Heart left ventricle (tissue), 16 donors: ENCODE measurements at places on chromosomes 12 and 14. TPM values are rescaled to one million over a fixed set of nuclear protein-coding genes. Genes with fewer than 3 reads are reported as not detected.
A peak's percentile ranks its signal among the peaks of the same experiment; 100 is the strongest.

DNA sequence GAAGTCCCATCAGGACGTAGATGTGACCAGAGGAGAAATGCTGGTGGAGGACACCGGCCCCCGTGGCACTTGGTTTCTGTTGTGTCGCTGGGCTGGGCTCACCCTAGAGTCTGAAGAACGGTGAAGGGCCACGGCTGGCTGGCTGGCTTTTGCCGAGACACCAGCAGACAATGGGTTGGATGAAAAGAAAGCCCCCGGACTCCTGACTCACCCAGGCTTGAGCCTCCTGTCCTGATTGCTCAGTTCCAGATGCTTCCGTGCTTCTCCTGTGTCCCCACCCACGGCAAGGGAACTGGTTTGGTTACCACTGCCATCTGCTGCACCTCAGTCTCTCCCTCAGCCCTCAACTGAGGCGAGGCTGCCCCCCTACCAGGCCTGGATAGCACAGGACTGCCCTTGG is 10.4 kb upstream of the ENDOU start:
- peaks cover 72% of the 10 kb centered on the region for H3K4me1 ChIP-seq
- no peak overlapping the region for H3K4me3 ChIP-seq
- no peaks in the 10 kb centered on the region for H3K27me3 ChIP-seq
- no peaks in the 10 kb centered on the region for H3K36me3 ChIP-seq

- peaks cover 7% of the 10 kb centered on the region for H3K27me3 ChIP-seq
- no peaks in the 10 kb centered on the region for H3K36me3 ChIP-seq
- H3K27ac ChIP-seq = no peak overlapping the region
- no peak overlapping the region for H3K4me3 ChIP-seq
- no peaks in the 10 kb centered on the region for H3K4me1 ChIP-seq
These were observed 179.6 kb upstream of the MYL2 start for GRCh38 chr12:111100003-111100402.

DNA sequence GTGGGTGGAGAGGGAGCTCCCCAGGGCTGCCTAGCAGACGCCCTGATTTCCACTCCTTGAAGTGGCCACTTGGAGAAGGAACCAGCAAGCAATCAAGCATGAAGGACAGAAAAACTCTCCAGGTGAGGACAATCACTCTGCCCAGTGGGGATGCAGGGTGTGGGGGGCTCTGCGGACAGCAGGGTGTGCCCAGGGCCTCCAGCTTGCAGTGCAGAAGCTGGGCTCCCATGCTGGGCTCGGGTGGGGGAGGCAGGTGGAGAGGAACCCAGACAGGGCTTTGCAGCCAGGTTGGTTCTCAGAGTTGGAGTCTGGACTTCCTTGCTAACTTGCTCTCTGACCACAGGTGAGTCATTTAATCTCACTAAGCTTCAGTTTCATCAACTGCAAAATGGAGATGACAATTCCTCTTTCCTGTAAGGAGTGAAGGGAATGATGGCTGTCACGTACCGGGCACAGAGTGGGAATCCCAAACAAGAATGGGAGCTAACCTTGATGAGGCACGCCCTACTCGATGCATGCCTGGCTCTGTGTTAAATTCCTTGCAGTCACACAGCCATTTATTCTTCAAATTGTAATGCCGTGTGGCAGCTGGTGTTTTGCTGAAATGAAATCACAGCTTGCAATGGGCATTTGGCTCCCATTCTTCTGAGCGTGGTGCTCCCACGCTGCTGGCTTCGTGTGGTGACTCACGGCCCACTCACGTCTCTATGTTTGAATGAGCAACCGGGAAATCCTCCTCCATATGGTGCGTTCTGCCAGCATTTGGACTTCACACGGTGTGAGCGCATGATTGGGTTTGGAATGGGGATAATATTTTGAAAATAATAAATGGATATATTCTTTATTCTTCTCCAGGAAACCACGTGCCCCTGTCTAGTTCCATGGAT is 75.2 kb downstream of the PRIMA1 start:
- H3K27ac ChIP-seq = no peak overlapping the region
- DNase-seq = no peak
- no peak overlapping the region for H3K4me3 ChIP-seq
- H3K36me3 ChIP-seq = no peaks in the 10 kb centered on the region
- no peaks in the 10 kb centered on the region for H3K4me1 ChIP-seq
- no peaks in the 10 kb centered on the region for H3K27me3 ChIP-seq

DNA sequence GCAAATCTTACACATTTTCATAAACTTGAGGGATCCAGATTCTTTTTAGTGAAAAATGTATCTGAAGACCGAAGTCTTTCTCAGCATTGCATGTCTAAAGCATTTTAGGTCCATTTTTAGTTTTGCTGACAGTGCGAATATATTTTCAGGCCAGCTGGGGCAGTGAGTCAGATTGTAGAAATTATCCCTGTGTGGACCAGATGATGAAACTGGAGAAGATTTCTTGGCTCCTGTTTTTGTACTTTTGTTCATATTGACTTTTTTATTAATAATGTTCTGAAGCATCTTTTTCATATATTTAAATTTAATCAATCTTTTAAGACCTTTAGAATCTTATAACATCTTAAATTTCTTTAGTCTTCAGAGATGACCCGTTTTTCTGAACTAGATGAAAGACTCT is 173.1 kb downstream of the FLRT2 start:
- no peak overlapping the region for H3K27ac ChIP-seq
- H3K4me1 ChIP-seq = no peaks in the 10 kb centered on the region
- no peaks in the 10 kb centered on the region for H3K36me3 ChIP-seq

- H3K36me3 ChIP-seq = peaks cover 18% of the 10 kb centered on the region
- DNase-seq = no peak
These were observed 272.0 kb downstream of the AKAP6 start for GRCh38 chr14:32601069-32601468.

DNA sequence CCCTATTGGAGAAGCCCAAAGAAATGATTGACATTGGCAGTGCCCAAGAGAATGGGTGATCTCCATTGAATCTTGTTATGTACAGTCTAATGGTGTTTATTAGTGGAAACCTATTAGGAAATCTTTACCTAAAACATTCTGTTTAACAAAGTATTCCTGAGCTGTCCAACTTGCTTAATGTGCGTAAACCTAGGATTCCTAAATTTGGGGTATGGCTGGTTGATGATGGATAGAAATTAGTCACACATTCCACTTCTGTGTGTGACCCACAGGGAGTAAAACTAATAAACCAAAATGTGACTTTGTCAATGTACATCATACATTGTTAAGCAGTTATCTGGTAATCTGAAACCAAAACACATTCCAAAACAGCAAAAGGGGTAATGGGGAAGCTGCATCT is 761.3 kb downstream of the FSCB start:
- H3K27ac ChIP-seq = no peak overlapping the region
- H3K36me3 ChIP-seq = no peaks in the 10 kb centered on the region
- DNase-seq = no peak
- H3K4me1 ChIP-seq = no peaks in the 10 kb centered on the region
- no peaks in the 10 kb centered on the region for H3K27me3 ChIP-seq

GRCh38 chr12:88310666-88311065 is 168.6 kb downstream of the TMTC3 start:
- no peaks in the 10 kb centered on the region for H3K27me3 ChIP-seq
- H3K36me3 ChIP-seq = no peaks in the 10 kb centered on the region
- H3K27ac ChIP-seq = peak overlapping the region; percentile 5
- H3K4me3 ChIP-seq = no peak overlapping the region
- peak; percentile 16 for DNase-seq

DNA sequence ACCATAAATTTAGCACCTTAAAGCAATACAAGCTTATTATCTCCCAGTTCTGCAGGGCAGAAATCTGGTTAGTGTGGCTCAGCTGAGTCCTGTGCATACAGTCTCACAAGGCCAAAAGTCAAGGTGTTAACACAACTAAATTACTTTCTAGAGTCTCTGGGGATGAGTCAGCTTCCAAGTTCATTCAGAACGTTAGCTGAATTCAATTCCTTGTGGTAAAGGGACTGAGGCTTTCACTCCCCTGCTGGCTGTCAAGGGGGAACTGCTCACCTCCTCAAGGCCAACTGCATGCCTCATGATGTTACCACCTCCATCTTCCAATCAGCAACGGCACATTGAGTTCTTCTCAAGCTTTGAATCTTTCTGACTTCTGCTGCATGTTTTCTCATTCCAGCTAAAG is 27.6 kb downstream of the EML5 start:
- H3K27ac ChIP-seq = no peak overlapping the region
- no peaks in the 10 kb centered on the region for H3K4me1 ChIP-seq
- no peak overlapping the region for H3K4me3 ChIP-seq
- H3K27me3 ChIP-seq = no peaks in the 10 kb centered on the region
- no peak for DNase-seq

DNA sequence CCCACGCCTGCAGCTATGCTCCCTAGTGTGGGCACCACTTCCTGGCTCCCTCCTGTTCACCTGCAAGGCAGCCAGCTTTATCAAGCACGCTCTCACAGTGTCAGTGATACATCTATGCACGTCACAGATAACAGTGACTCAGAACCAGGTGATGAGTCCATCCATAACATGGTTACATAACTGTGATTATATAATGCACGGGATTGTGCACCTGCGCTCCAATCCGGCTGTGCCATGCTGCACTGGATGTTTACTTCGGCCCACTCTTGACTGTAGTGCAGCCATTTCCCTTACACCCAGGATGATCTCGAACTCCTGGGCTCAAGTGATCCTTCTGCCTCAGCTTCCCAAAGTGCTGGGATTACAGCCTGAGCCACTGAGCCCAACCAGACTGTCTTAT is 38.4 kb upstream of the CEP83 start:
- H3K27me3 ChIP-seq = no peaks in the 10 kb centered on the region
- DNase-seq = no peak
- no peaks in the 10 kb centered on the region for H3K4me1 ChIP-seq

Gene SMIM41
- not detected for total RNA-seq

Gene SCN8A
- 0.38 TPM for total RNA-seq
